Activated T-cell treated with anti-CD3 and anti-CD28 coated beads for 1 hour (primary cell): ENCODE measurements at places on chromosomes 13 and 19.

- DNase-seq = no peak
These were observed 212.4 kb downstream of the SLITRK6 start for GRCh38 chr13:85586856-85587255.

DNA sequence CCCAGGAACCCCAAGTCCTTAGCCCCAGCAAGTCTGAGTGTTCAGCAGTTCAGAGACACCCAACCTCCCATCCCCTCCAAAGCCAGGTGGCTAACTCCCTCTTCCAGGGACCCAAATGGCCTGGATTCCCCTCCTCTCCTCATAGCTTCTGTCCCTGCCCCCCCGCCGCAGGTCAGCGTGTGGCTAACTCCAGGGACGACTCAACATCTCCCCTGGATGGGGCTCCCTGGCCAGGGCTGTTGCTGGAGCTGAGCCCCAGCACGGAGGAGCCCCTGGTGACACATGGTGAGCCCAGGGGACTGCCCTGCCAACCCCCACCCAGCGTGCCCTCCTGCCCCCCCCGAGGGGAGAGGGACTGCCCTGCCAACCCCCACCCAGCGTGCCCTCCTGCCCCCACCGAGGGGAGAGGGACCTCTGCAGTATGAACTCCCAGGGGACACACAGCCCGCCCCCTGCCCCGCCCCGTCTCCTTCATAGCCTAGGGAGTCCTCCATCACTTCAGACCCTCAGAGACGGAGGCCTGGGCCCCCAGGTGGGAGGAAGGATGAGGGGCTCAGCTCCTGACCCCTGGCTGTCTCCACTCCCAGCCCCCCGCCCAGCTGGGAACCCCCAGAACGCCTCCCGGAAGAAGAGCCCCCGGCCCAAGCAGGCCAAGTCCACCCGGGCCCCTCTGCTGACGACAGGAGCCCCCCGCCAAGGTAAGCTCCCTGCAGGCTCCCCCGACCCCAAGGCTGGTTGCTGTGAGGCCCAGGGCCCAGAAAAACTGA is 1.7 kb downstream of the SSC5D start:
- no peak for DNase-seq

- no peak for DNase-seq
These were observed 105.5 kb downstream of the POU4F1 start for GRCh38 chr13:78497702-78498355.

GRCh38 chr19:49411681-49412326 is 11.4 kb downstream of the PTH2 start:
- DNase-seq = no peak

DNA sequence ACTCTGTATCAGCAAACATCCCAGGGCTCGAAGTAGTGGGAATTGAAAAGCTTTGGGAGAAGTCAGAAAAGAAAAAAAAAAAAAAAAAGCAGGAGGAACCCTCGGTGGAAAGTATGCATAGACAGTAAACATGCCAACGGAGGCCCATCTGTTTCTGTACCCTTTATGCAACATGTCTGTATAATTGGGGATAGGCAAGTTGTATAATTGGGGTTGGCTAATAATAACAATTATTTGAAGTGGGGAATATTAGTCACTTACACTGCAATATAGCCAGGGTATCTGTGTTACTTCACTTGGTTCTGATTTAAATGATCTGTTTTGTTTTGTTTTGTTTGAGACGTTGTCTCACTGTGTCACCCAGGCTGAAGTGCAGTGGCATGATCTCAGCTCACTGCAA is 12.1 kb upstream of the IGFL4 start:
- DNase-seq = no peak

DNA sequence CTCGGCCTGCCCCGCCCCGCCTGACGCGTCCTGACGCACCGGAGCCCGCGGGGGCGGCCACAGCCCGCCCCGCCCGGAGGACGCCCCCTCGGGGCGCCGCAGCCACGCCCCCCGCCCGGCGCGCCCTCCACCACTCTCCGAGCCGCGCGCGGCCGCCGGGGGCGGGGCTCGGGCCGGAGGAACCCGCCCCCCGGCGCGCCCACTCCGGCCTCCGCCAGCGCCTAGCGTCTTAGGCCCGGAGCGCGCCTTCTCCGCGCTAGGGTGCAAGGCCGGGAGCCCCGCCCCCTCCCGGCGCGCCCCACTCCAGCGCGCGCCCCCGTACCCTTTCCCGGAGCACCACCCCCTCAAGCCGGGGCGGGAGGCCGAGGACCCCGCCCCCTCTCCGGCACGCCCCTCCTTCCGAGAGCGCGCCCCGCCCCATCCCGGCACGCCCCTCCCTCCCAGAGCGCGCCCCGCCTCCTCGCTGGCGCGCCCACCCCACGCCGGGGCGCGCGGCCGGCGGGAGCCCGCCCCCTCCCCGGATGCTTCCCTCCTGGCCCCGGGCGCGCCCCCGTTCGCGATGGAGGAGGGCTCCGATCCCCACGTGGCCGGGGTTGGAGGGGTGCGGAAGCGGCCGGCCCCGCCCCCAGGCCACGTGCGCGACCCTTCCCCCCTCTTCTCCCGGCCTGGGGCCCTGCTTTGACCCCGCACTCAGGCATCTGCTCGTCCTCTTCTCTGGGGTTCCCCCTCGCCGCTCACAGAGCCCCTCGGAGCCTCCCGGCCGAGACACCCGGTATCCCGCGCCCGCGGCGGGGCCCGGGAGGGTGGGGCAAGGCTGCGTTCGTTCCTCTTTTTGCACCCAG is 480 bp upstream of the KLF16 start:
- DNase-seq = peak; percentile 87
